Lower lobe of right lung (tissue), 2 donors: ENCODE measurements at places on chromosomes 2 and 18. TPM values are rescaled to one million over a fixed set of nuclear protein-coding genes. Genes with fewer than 3 reads are reported as not detected.

- H3K4me1 ChIP-seq = no peaks in the 10 kb centered on the region
- DNase-seq = no peak
- H3K27ac ChIP-seq = no peak overlapping the region
- H3K36me3 ChIP-seq = no peaks in the 10 kb centered on the region
- no peak overlapping the region for H3K4me3 ChIP-seq
Measured at GRCh38 chr2:204977914-204978313, 432.6 kb downstream of the PARD3B start.

DNA sequence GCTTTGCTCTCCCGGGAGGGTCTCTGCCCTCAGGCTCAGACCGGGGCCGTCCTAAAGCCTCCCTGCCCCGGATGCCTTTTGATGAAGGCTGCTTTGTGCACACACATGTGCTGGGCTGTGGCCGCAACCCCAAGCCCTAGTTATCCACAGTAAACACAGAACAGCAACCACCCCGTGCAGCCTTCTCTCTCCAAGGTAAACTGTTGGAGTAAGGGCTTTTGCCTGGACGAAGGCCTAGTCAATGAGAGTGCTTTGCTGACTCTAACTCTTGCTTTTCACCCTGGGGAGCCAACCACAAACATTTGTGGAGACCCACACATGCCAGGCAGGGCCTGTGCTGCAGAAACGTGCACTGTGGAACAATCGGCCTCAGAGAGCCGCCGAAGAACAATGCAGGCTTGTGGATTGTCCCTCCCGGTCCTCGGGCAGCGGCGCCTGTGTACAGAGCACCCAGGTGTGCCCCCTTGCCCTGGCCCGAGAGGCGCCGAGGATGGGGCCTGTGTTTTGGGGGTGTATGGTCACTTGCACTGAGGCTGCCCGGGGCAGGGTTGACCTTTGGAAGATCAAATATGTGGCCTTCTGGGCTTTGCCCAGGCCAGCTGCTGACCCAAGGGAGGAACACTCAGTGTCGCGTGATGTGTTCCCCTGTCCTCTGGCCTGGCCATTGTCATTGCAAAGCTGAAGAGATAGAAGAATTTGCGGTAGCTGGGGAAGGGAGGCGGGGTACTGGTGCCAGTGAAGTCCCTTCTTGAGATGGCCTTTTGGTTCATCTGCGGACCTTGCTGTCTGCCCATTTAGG lies 37.0 kb downstream of the CTIF start:
- H3K27ac ChIP-seq = no peak overlapping the region
- H3K36me3 ChIP-seq = no peaks in the 10 kb centered on the region
- H3K4me3 ChIP-seq = no peak overlapping the region

- DNase-seq = no peak
- no peak overlapping the region for H3K27ac ChIP-seq
- no peaks in the 10 kb centered on the region for H3K36me3 ChIP-seq
- H3K4me3 ChIP-seq = no peak overlapping the region
- H3K4me1 ChIP-seq = peaks cover 18% of the 10 kb centered on the region
- H3K27me3 ChIP-seq = no peaks in the 10 kb centered on the region
Measured at GRCh38 chr2:152513681-152514080, 178.7 kb downstream of the FMNL2 start.

- no peak for DNase-seq
- no peak overlapping the region for H3K27ac ChIP-seq
- H3K27me3 ChIP-seq = peaks cover 52% of the 10 kb centered on the region
- no peak overlapping the region for H3K4me3 ChIP-seq
- peaks cover 6% of the 10 kb centered on the region for H3K36me3 ChIP-seq
Measured at GRCh38 chr2:238162846-238163441, 4.2 kb downstream of the ERFE start.

DNA sequence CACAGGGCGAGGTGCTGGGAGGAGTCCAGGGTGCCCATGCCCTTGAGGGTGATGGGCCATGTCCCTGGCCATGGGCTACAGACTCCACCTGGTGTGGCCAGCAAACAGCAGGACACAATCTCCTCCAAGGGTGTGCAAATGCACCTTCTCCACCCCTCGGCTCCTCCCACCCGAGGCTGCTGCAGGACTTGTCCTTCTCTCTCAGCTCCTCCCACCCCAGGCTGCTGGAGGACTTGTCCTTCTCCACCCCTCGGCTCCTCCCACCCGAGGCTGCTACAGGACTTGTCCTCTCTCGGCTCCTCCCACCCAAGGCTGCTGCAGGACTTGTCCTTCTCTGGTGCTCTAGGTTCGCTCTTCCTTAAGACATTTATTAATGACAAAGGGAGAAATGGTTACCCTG lies 57.3 kb upstream of the SNTG2 start:
- peaks cover 7% of the 10 kb centered on the region for H3K27me3 ChIP-seq
- H3K4me3 ChIP-seq = no peak overlapping the region
- H3K27ac ChIP-seq = no peak overlapping the region
- DNase-seq = no peak
- H3K4me1 ChIP-seq = no peaks in the 10 kb centered on the region
- H3K36me3 ChIP-seq = no peaks in the 10 kb centered on the region

Gene GRB14
- total RNA-seq = 4.6 TPM

Gene NMUR1
- 4.4 TPM for total RNA-seq
